ENCODE measurements at places on chromosomes 13 and 19. TPM values are rescaled to one million over a fixed set of nuclear protein-coding genes. Genes with fewer than 3 reads are reported as not detected.

DNA sequence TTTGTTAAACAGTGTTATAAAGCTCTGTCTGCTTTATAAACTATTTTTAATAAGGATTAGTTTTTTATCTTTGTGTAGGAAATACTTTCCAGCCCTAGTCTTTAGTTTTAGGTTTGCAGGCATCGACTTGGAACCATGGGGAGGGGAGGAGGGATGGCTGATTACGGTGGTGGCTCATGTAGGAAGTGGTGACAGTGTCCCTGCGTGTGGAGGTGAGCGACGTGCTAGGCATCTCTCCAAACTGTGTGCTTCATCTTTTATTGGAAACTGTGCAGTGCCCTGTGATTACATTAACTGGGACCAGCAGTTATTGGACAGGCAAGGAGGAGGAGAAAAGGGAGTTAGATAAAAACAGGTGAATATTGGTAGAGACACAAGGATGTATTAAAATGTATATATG is 203.8 kb downstream of the ATP8A2 start:
- H3K4me1 ChIP-seq, result no peaks in the 10 kb centered on the region
- H3K27me3 ChIP-seq, result no peaks in the 10 kb centered on the region
- H3K36me3 ChIP-seq, result no peaks in the 10 kb centered on the region
- no peak overlapping the region for H3K27ac ChIP-seq

The ZNF443 gene
- total RNA-seq, result 5.4 TPM

The PRSS57 gene
- 0.34 TPM for total RNA-seq

- H3K36me3 ChIP-seq, result no peaks in the 10 kb centered on the region
- H3K4me3 ChIP-seq, result no peak overlapping the region
- DNase-seq, result no peak
- no peaks in the 10 kb centered on the region for H3K4me1 ChIP-seq
- no peaks in the 10 kb centered on the region for H3K27me3 ChIP-seq
- no peak overlapping the region for H3K27ac ChIP-seq
Observed at GRCh38 chr13:80633251-80633650, 292.3 kb upstream of the SPRY2 start.

DNA sequence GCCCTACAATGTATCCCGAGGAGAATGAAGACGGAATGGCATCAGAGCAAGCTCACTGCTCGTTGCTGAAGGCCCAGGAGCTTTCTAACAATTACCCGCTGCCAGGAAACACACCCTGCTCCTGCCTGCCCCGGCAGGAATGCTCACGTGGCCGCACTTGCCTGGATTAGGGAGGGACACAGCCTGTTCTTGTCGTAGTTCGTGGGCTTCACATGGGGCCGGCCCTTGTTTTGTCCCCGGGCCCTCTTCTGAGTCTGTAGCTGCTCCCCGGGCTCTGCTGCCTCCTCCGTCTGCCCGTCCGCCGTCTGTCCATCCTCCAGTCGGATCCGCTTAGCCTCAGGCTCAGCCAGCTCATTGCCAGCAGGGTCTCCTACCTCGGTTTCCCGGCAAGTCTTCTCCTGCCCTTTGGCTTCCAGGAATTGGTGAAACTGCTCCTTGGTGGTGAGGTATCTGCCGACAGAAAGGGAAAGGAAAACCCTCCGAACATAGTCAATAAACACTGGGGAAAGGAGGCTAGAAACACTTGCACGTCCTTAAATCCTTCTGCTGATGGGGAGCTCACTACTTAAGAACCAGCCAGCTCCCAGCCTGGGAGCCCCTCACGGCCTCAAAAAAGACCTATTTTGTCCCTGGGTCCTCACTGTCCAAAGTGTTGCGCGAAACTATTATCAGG is 941 bp downstream of the DUS3L start:
- H3K27me3 ChIP-seq, result no peaks in the 10 kb centered on the region
- H3K27ac ChIP-seq, result peak overlapping the region; percentile 97
- H3K36me3 ChIP-seq, result peaks cover 51% of the 10 kb centered on the region
- peaks cover 8% of the 10 kb centered on the region for H3K4me1 ChIP-seq
- no peak for DNase-seq

DNA sequence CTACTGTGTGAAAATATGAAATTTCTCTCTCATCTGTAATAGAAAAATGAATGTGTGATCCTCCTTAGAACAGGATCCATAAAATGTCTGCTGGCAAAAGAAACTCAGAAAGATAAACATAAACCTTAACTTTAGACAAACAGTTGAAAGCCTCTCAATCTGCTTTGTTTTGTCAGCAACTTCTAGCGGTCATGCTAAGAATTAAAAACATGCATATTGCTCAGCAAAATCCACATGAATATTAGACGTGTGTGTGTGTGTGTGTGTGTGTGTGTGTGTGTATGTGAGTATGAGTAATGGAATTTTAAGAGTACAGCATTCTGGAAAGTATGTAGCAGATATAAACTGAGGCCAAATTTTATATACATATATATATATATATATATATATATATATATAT is 1779.2 kb upstream of the MIR17HG start:
- no peak overlapping the region for H3K4me3 ChIP-seq
- H3K27me3 ChIP-seq, result no peaks in the 10 kb centered on the region
- no peaks in the 10 kb centered on the region for H3K4me1 ChIP-seq
- H3K27ac ChIP-seq, result no peak overlapping the region
- DNase-seq, result no peak

GRCh38 chr19:55406826-55407549 is 600 bp downstream of the UBE2S start:
- H3K4me3 ChIP-seq, result peak overlapping the region; percentile 87
- H3K27me3 ChIP-seq, result no peaks in the 10 kb centered on the region
- H3K27ac ChIP-seq, result peak overlapping the region; percentile 97
- peaks cover 28% of the 10 kb centered on the region for H3K4me1 ChIP-seq
- DNase-seq, result no peak

DNA sequence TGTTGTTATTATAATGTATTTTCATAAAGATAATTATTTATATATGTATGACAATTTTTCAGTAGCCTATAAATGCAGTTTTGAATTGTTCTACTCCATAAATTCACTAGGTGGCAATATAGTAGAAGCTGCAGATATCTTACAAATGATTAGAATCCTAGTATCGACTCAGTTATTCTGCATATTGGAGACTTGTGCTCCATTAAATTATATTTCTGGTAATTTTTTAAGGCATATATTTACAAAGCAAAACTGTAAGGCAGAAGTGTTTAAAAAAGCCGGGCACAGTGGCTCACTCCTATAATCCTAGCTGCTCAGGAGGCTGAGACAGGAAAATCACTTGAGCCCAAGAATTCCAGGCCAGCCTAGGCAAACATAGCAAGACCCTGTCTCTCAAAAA is 58.7 kb downstream of the DPY19L3 start:
- no peak for DNase-seq
- peaks cover 4% of the 10 kb centered on the region for H3K36me3 ChIP-seq
- no peak overlapping the region for H3K4me3 ChIP-seq
- H3K4me1 ChIP-seq, result no peaks in the 10 kb centered on the region
- no peak overlapping the region for H3K27ac ChIP-seq

The SYNE4 gene
- total RNA-seq, result not detected

DNA sequence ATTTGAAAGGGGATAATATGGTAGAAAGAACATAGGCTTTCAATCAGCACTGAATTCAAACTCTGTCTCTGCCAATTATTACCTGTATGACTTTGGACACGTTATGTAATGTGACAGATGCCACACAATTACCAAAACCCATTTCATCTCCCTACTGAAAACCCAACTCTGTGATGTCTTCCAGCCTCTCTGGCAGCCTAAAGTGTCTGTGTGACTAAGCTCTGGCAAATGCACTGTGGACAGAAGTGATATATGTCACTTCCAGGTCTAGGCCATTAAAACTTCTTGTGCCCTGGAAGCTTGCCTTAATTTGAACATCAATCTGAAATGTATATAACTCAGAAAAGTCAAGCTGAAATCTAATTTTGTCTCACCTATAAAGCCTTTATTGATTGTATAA is 552.0 kb downstream of the RFC3 start:
- no peak overlapping the region for H3K4me3 ChIP-seq
- DNase-seq, result peak; percentile 7
- no peaks in the 10 kb centered on the region for H3K4me1 ChIP-seq
- H3K36me3 ChIP-seq, result no peaks in the 10 kb centered on the region

The CCDC122 gene
- total RNA-seq, result 2.5 TPM

DNA sequence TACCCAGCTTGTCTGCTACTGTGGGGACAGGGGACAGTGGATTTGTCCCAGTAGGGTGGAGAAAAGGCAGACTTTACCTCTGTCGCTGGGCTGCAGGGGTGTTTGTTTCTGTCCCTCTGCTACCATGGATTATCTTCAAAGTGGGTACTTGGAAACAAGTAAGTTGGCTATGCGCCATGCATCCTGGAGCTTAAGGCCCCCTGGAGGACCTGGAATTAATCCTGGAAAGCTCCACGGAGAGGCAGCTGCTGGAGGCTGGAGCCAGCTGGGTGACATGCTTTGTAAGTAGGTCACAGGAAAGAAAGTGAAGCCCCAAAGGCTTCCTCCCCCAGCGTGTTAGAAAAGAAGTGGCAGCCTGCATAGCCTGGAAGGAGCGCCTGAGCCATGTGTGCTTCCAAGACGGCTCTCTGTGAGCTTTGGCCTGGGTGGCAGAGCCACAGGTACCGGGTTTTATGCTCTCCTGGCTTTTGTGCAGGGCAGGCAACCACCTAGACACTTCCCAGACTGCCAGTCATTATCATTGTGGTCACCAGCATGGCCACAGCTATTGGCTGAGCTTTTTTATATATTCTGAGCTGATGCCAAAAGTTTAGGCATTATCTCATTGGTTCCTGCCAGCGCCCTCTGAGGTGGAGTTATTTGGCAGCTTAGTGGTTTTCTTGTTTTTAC is 9.5 kb downstream of the B3GLCT start:
- H3K27me3 ChIP-seq, result no peaks in the 10 kb centered on the region
- H3K4me3 ChIP-seq, result no peak overlapping the region
- peaks cover 36% of the 10 kb centered on the region for H3K4me1 ChIP-seq
- peak; percentile 92 for DNase-seq
- no peaks in the 10 kb centered on the region for H3K36me3 ChIP-seq

The ZNF83 gene
- 29.7 TPM for total RNA-seq

- H3K27me3 ChIP-seq, result no peaks in the 10 kb centered on the region
- H3K4me1 ChIP-seq, result no peaks in the 10 kb centered on the region
- no peak overlapping the region for H3K4me3 ChIP-seq
- no peak overlapping the region for H3K27ac ChIP-seq
- no peak for DNase-seq
- H3K36me3 ChIP-seq, result no peaks in the 10 kb centered on the region
Observed at GRCh38 chr13:42369071-42369797, 97.3 kb downstream of the AKAP11 start.

- no peaks in the 10 kb centered on the region for H3K36me3 ChIP-seq
- no peak overlapping the region for H3K4me3 ChIP-seq
- DNase-seq, result no peak
- no peak overlapping the region for H3K27ac ChIP-seq
- H3K27me3 ChIP-seq, result no peaks in the 10 kb centered on the region
Observed at GRCh38 chr13:21717817-21718216, 46.9 kb downstream of the FGF9 start.

The NKG7 gene
- not detected for total RNA-seq
